Heart left ventricle (tissue), 16 donors: ENCODE measurements at places on chromosomes 2 and 18. TPM values are rescaled to one million over a fixed set of nuclear protein-coding genes. Genes with fewer than 3 reads are reported as not detected.

- H3K4me1 ChIP-seq, result peaks cover 8% of the 10 kb centered on the region
- H3K27ac ChIP-seq, result no peak overlapping the region
- H3K36me3 ChIP-seq, result no peaks in the 10 kb centered on the region
- no peaks in the 10 kb centered on the region for H3K27me3 ChIP-seq
- DNase-seq, result no peak
- no peak overlapping the region for H3K4me3 ChIP-seq
Measured at GRCh38 chr2:196433116-196433515, 206.4 kb upstream of the CCDC150 start.

- DNase-seq, result no peak
- H3K27me3 ChIP-seq, result no peaks in the 10 kb centered on the region
Measured at GRCh38 chr18:56891116-56891515, 240.0 kb downstream of the WDR7 start.

DNA sequence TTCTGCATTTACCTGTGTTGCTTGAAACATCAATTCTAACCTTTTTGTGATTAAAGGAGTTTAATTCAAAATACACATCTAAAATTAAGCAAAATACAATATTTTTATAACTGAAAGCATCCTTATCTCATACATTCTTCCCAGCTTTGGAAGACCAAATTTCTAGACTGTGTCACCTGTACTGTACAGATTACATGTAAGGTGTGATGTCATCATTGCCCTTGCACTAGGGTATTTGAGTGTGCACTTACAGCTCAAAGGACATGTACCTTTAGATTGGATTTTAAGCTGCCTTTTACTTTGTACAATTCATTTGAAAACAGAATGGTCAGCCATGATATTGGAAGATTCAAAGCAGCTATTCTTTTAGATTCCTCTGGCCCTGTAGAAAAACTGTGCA, 932.8 kb upstream of the POU3F3 start:
- H3K4me1 ChIP-seq, result no peaks in the 10 kb centered on the region
- H3K27me3 ChIP-seq, result no peaks in the 10 kb centered on the region
- DNase-seq, result no peak

The FSHR gene
- 0.52 TPM for total RNA-seq

The GREB1L gene
- total RNA-seq, result 11.4 TPM

The HRH4 gene
- not detected for total RNA-seq

- H3K27ac ChIP-seq, result peak overlapping the region; percentile 18
- no peaks in the 10 kb centered on the region for H3K4me1 ChIP-seq
- H3K27me3 ChIP-seq, result no peaks in the 10 kb centered on the region
- no peak overlapping the region for H3K4me3 ChIP-seq
- no peaks in the 10 kb centered on the region for H3K36me3 ChIP-seq
Measured at GRCh38 chr2:160984426-160985077, 175.7 kb upstream of the TANK start.
